ENCODE measurements at places on chromosomes 1 and 21.
A peak's percentile ranks its signal among the peaks of the same experiment; 100 is the strongest.

DNA sequence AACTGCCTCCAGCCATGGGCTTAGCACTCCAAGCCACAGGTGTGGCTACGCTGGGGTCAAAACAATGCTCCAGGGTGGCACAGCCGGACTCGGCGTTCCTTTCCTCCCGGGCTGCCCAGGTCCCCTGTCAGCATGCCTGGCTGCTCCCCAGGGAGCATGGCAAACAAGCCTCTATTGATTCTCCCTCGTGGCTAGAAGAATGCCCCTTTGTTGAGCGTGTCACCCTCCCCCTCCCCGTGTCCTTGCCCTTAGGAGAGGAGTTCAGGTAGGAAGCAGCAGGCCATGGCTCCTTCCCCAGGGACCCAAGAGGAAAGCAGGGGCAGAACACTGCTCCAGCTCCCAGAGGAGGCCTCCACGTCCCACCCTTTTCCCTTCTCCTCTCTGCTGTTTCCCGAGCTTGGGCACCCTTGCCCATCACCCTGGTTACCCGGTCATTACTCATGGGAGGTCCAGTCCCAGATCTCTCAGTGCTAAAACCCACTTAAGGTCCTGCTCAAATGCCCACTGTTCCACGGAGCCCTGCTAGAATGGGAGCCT lies 57.4 kb upstream of the CITED4 start:
- no peak for DNase-seq

- peak; percentile 84 for DNase-seq
These were observed 39.7 kb downstream of the SLC35A3 start for GRCh38 chr1:100009458-100009857.

- DNase-seq = peak; percentile 47
These were observed at the start of gene ECE1 for GRCh38 chr1:21289700-21290545. ECE1 (minus strand) TSS chr1:21290463; CDS start chr1:21290414, 49 bp downstream.

DNA sequence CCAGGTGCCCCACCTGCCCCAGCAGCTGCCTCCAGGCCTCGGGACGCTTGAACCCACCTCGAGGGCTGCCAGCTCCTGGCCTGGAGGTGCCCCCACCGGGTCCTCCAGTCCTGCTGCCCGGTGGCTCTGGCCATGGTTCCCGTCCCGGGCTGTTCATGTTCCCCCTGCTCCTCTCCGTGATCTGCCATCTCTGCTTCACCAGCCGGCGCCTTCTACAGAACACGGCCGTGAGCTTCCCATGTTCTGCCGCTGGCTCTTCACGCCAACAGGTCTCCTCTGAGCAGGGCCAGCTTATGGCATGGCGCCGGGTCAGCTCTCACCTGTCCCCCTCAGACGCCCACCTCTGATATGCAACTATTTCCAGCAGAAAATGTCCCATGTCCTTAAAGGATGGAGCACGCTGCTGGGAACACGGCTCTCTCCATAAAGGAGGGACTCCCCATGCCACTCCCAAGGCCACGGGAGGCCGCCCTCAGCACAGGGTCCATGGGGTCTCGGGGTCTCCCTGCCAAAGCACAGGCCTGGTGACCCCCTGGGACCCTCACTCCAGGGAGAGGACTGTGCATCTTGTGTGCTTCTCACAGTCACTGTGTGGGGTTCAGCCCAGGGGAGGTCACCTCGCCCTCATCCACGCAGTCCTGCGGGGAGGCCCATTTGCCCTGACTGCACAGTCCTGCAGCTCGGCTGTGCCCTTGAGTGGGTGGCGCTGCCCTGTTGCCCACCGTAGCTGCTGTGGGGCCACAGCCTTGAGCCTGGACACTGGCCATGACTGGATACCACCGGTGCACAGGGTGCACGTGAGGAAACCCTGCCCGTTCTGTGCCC lies 36.7 kb downstream of the COL18A1 start:
- DNase-seq = no peak

GRCh38 chr1:182120411-182121258 lies 59.1 kb upstream of the ZNF648 start:
- DNase-seq = no peak

DNA sequence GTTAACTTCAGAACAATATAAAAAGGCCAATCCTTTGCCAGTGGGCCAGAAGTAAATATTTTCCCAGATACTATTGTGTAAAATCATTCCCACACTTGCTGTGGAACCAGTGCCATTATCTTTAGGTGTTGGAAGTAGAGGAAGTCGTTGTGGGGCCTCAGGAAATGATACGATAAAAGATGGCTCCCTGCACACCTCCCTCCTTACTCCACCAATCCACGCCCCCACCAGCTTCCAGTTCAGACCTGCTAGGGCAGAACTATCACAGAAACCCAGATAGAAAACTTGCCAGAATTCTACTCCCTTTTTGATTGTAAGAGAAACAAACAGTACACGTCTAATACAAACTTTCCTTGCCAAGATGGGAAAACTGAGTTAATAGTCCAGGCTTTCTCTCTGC lies 173.0 kb upstream of the FMN2 start:
- DNase-seq = no peak

- DNase-seq = no peak
These were observed 192.1 kb downstream of the RHOU start for GRCh38 chr1:228927421-228927820.

DNA sequence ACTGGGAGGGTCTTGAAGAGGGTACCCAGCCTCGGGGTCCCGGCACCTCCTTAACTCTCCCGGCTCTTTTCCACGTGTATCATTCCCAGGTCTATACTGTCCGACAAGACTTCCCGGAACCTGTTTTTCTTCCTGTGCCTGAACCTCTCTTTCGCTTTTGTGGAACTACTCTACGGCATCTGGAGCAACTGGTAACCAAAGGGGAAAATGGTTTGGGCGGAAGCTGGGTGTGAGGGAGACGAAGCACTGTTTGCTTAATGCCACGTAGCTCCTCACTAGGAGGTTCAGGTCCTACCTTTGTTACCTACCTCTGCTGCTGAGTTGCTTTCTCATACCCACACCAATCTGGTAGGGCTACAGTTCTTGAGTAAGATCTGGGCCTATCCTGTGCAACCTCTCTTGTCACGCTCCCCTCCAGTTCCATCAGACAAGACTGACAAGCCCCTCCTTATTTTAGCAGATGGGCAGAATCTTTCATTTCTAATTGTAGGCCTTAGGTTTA lies 642 bp downstream of the SLC30A7 start:
- DNase-seq = peak; percentile 60

DNA sequence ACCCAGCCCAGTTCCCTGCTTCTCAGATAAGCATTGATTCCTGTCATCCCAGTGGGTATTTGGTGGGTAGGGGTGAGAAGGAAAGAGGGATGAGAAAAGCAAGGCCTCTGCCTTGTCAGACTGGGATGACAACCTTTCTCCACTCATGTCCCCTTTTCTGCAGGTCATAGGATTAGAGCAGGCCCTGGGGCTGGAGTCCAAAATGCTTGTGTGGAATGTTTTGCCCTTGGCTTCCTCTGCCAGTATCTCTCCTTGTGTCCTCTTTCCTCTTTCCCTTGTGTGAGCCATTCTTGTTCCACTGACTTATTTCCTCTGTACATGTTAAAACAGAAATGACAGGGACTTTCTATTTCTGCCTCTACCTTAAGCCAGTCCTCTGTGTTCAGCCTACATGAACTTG lies 4.1 kb downstream of the ATP2B4 start:
- no peak for DNase-seq

DNA sequence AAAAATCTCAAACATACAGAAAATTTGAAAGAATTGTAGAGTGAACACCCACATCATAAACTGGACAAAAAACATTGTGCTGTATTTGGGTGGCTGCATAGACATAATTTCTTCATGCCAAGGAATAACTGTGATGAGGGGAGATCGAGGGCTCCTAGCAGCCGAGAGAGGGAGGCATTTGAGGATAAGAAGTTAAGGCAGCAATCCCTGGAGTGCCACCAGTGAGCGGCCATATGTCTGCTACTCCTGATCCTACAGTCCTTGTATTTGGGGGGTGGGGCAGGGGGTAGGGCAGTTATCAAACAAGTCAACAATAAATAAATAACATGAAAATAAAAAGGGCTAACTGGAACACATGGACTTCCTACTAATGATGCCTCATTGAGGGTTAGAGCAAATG lies 54.5 kb downstream of the ATP5PO start:
- DNase-seq = no peak

GRCh38 chr1:1597275-1597930 lies 2.5 kb downstream of the FNDC10 start:
- no peak for DNase-seq

DNA sequence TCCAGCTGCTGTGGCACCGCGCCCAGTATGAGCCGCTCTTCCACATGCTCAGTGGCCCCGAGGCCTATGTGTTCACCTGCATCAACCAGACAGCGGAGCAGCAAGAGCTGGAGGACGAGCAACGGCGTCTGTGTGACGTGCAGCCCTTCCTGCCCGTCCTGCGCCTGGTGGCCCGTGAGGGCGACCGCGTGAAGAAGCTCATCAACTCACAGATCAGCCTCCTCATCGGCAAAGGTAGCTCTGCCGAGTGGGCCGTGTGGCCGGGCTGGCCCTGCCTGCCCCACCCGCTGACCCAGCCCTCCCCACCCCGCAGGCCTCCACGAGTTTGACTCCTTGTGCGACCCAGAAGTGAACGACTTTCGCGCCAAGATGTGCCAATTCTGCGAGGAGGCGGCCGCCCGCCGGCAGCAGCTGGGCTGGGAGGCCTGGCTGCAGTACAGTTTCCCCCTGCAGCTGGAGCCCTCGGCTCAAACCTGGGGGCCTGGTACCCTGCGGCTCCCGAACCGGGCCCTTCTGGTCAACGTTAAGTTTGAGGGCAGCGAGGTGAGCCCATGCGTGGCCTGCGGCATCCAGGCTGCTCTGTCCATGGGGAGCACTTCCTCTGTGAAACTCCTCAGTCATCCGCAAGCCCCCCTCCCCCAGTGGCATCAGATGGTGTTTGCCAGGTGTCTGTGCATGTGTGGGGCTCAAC lies 64.2 kb downstream of the PIK3CD start:
- DNase-seq = no peak

DNA sequence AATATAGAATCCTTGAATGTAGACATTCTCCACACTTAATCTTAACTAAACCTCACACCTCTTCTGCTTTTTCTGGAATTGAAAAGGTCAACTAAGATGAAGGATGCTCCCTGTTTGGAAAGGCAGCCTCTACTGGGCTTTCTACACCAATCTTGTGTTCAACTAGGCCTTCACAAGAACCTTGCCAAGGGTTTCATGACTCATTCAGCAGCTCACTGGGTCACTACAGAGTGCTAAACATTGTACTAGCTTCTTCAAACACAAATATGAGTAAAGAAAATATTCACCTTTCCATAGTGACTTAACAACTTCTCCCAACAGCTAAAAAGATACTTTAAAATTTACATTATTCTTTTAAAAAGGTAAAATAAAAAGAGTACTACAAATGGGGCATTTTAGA lies 135.3 kb upstream of the PRMT6 start:
- no peak for DNase-seq

GRCh38 chr1:248861616-248862015 lies 2.7 kb upstream of the ZNF692 start:
- DNase-seq = no peak

DNA sequence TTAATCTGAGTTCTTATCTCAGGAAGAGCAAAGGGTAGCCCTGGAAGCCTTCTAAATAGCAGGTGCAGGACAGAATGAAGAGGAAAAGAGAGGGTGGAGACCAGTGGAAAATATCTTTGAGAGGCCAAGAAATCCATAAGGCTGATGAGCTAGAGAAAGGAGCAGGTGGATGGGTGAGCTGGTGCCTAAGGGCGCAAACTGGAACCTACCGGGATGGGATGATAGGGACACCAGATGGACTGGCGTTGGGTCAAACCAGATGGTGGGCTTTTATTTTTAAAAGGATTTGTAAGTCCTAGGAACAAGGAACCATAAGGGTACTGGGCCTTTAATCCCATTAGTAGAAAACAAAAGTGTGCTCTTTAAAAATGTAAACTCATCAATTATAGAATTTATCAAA lies 59.7 kb downstream of the RGL1 start:
- DNase-seq = no peak

DNA sequence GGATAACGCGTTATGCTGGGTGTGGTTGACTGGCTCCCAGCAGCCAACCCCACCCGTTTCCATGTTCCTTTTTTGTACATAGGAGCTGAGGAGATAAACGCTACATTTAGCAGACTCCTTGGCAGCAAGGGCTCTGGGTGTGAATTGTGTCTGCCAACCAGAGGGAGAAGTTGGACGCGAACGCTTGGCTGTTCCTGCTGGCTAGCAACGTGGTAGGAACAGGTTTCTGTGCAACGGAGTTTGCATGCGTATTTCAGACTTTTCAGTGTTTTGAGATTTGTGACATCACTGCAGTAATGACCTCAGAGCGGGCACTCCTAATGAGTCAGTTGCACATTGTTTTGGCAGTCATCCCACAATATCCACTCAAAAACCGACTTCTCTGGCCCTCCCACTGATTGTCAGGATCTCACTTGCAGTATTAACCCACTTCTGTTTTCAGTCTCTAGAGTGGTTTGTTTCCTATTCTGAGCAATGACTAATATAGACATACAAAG lies 98.7 kb upstream of the RGS1 start:
- peak; percentile 26 for DNase-seq

DNA sequence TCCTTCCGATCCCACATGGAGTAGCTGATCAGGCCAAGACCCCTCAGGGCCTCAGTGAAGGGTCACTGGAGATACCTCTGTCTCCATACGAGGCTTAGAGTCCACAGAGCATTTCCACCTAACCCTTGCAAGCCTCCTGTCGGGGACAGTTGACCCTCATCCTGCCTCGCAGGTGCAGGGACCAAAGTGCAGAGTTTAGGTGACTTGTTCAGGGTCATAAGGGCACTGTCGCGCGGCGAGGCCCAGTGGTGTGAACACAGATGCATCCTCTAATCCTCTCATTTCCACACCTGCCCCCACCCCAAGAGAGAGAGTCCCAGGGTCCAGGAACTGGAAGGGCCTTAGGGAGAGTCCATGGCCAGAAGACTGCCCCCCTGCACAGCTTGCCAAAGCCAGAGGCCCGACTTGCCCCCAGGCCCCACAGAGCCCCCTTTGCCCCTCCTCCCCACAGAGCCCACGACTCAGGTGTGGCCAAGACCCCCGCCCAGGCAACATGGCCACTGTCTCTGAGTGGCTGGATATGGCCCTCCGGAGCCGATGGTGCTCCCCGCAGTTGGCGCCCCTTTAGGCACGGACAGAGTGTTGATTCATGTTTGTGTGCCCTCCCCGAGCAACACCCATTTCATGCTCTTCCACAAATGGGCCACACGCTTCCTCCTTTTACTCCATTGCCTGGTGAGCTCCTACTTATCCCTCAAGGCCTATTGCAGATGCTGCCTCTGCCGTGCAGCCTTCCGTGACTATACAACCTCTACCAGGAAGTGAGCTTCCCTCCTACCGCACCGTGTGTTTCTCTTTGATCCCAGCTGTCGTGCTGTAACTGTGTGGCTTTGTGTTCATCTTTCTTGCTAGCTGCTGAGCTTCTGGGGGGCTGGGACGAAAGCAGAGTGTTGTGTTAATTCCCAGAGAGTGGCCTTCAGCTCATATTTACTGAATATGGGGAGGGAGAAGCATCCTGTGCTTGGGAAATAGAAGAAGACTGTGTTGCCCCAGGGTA lies 1.7 kb downstream of the TRPM2 start:
- no peak for DNase-seq

GRCh38 chr21:28833609-28834008 lies 159.1 kb downstream of the LTN1 start:
- DNase-seq = no peak

All from EL (cell line).